ENCODE measurements at places on chromosomes 7 and 10. TPM values are rescaled to one million over a fixed set of nuclear protein-coding genes. Genes with fewer than 3 reads are reported as not detected.

SPDYE1 gene
- not detected for total RNA-seq

MCU gene
- total RNA-seq = 51.6 TPM

GRCh38 chr10:103086261-103086660, 106.8 kb downstream of the NT5C2 start:
- DNase-seq = no peak

- DNase-seq = no peak
These were observed 3.9 kb upstream of the ITGB1 start for GRCh38 chr10:32961895-32962369.

GRCh38 chr7:22757338-22757994, 30.5 kb downstream of the IL6 start:
- no peak for DNase-seq

TMEM176B gene
- total RNA-seq = 1.2 TPM

DNA sequence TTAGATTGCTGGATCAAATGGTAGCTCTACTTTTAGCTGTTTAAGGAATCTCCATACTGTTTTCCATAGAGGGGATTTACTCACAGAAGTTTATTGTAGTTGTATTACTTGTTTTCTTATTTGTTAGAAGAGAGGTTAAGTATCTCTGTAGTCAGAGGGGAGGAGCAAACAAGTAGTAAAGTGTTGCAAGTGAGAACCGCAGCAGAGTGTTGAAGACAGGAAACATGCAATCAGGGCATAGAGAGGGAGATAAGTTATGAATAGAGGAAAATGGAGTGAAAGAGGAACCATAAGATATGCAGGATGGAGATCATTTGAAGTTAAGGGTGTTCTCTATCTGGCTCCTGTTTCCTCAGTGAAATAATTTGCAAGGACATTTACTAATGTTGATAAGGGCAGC, 331.4 kb upstream of the TMEM229A start:
- DNase-seq = no peak

DNA sequence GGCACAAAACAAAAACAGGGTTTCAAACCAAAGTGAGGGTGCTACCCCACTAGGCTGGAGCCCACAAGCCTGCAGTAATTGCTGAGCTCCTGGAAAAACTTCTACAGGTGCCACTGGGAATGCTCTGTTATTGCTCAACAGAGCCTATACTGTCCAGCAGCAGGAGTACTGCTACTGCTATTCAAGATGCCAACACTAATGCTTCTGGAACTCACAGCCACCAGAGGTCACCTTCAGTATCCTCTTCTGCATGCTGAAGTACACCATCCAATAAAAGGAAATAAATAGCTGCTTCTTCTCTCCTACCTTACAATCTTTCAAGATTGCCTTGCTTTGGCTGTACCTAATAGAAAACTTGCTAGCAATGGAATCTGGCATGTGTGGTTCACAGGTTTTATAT, 222.0 kb downstream of the LRRN3 start:
- DNase-seq = no peak

DNA sequence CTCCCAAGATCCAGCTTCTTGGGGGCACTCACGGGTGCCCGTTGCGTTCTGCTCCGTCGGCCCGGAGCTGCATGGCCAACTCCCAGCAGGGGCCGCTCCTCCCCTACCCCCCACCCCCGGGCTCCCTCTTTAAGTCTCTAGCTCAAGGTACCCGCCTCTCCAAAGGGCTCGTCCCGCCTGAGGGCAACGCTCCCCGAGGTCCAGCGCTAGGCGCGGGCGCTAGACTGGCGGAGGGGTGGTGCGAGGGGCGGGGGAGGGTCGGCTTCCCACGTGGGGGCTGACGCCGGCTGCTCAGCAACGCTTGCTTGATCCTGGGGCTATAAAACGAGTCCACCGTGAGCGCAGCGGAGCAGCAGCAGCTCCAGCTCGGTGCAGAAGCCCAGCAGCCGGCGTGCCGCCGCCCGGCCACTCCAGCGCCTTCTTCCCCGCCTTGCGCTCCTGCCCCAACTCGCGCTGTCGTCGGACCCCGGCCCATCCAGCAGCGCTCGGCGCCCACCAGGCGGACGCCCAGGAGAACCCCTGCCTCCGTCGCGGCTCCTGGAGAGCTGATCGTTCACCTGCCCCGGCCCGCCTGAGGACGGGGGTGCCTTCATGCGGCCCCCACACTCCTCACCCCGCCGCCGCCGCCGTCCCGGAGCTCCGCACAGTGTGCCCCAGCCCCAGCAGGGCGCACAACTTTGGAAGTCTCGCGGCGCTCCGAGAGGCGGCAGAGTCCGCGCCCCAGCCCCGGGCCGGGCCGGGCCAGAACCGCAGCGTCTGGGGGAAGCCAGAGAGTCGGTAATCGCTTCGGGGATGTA, at the start of gene ADRA2A:
TSS of gene ADRA2A (plus strand) at position 348 of the 797 bp plus-strand sequence. CDS start 968 bp downstream, outside the sequence.
- peak; percentile 79 for DNase-seq

DNA sequence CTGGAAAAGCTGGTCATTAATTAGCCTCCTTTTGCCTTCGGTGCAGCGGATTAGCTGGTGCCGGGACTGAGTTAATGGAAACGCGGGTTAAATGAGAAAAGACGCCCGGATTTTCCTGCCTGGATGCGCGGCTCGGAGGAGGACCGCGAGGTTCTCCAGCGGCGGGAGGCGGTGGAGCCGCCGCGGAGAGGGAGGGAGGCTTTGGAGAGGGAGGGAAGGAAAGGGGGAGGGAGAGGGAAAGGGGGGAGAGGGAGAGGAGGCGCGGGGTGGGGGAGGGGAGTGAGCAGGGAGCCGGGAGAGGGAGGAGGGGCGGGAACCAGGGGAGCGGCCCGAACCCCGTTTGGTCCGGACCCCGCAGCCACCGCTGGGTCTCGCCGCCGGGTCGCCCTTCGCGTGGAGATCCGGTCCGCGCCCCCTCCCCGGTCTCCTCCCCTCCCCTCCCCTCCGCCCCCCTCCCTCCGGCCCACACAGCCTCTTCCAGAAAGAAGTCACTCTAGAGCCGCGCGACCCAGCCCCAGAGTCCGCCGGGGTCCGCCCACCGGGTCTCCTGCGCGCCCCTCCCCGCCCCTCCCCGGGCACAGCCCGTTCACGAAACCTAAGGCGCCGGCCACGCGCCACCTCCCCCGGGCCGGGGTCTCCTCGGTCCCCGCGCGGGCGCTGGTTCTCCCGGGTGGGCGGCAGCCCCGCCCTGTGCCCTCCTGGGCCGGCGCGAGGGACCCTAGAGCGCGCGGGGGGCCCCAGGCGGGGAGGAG, 347.5 kb downstream of the DNAJB6 start:
- no peak for DNase-seq

- no peak for DNase-seq
These were observed 104.7 kb downstream of the NPSR1 start for GRCh38 chr7:34762764-34763163.

DNA sequence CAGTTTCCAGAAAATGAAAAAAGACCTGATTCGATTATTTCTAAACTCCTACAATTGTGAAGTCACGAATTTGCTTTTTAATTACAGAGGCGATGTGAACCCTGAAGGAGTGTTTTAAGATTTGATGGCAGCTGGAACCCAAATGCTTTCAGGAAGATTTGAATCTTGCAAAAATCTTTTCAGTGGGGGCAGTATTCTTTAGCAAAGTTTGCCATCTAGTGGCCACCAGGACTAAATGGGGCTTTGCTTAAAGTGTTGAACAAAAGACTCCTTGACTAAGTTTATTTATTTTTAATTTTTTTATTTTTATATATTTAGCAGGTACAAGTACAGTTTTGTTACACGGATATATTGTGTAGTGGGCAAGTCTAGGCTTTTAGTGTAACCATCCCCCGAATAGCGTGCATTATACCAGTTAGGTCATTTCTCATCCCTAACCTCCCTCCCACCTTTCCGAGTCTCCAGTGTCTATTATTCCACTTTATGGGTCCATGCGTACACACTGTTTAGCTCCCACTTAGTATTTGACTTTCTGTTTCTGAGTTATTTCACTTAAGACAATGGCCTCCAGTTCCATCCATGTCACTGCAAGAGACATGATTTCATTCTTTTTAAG, 98.8 kb downstream of the CACNB2 start:
- no peak for DNase-seq

COBL gene
- total RNA-seq = 36.5 TPM

ADIRF gene
- not detected for total RNA-seq

- DNase-seq = no peak
These were observed 967 bp downstream of the ELFN1 start for GRCh38 chr7:1670894-1671593.

GRCh38 chr10:21336476-21337170, 188.9 kb downstream of the SKIDA1 start:
- peak; percentile 56 for DNase-seq

ABCC2 gene
- total RNA-seq = 0.42 TPM

PPIF gene
- 70.2 TPM for total RNA-seq

- DNase-seq = no peak
These were observed 10.5 kb upstream of the LAMB4 start for GRCh38 chr7:108140671-108141070.

GRCh38 chr10:48658243-48658974, 26.3 kb upstream of the WDFY4 start:
- DNase-seq = peak; percentile 49

GRCh38 chr7:18570890-18571478, 75.4 kb downstream of the HDAC9 start:
- no peak for DNase-seq

DNA sequence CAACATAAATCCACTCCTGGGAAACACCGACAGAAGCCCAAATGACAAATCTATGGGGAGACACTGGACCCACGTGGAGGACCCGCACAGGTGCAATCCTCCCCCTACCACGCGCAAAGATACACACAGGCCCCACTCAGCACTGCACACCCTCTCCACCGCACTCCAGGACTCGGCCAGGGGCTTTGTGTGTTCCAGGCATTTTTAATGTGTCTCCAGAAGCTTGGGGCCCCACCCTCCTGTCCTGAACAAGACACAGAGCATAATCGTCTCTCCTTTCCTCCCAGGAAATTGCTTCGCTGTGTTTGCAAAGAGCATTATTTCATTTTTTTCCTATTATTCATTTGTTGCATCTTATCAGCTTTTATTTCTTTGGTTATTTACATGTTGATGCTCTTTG, 82.8 kb downstream of the GLI3 start:
- no peak for DNase-seq

DNA sequence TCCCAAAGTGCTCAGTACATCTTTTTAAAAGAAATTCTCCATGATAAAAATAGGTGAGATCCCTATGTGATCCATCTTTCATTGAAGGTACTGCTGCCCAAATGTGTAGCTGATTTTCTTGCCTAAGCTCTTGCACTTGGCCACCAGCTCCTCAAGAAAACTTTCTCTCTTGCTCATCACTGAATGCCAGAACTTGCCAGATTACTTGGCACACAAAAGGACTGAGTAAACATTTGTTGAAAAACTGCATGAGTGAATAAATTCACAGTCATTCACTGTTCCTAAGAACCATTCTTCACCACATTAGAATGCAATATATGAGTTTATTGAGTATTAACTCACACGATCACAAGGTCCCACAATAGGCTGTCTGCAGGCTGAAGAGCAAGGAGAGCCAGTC, 99.9 kb downstream of the TRIL start:
- DNase-seq = no peak

DNA sequence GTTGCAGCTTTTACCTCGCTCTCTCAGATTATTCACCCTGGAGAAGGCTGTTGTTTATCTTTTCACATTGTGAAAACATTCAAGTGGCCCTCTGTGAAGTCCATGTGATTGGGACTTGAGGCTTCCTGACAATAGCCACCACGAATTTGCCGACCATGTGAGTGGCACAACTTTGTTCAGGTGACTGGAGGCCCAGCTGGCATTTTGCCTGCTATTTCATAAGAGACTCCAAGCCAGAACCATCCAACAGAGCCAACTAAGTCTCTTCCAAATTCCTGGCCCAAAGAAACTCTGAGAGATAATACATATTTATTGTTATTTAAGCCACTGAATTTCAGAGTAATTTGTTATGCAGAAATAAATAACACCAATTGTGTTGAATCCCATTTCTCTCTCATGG, 38.2 kb upstream of the CCSER2 start:
- no peak for DNase-seq

EN2 gene
- not detected for total RNA-seq

TAS2R5 gene
- 1.5 TPM for total RNA-seq

DNA sequence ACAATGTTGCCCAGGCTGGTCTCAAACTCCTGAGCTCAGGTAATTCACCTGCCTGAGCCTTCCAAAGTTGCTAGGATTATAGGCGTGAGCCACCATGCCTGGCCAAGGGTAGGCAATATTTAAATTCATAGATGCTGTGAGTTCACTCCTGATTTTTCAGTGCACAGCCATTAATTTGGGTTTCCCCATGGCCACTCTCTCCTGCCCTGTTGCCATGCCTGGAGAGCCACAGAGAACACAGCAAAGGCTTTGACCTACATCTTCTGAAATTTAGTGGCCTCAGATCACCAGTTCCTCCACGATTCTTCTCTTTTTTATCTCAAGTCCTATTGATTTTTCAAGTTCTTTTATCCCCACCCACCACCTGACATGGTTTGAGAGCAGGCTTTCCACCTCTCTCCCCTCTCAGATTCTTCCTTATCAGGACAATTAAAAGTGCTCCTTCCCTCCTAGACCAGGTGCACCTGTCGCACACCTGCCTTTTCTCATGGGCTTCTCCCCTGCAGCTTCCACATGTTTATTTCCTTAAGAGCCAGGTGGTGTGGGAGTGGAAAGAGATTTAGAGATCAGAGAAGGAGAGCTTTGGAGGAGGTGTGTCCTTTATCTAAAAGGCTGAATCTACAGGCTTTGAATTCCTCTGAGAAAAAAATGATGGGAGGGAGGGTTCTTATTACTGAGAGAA, 123.8 kb downstream of the ADRA2A start:
- no peak for DNase-seq

DNA sequence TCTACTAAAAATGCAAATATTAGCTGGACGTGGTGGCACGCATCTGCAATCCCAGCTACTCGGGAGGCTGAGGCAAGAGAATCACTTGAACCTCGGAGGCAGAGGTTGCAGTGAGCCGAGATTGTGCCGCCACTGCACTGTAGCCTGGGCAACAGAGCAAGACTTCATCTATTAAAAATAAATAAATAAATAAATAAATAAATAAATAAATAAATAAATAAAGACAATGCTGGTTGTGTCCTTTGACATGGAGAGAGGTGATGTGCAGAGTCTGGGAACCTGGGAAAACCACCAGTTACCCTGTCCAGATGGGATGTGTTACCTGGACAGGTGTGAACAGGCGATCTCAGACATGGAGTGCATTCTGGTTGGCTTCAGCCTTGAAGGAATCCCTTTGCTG, 102.5 kb downstream of the COBL start:
- no peak for DNase-seq

MRC1 gene
- 0.11 TPM for total RNA-seq

- DNase-seq = no peak
These were observed 30.4 kb upstream of the DDC start for GRCh38 chr7:50595491-50596102.

GRCh38 chr7:51198654-51199053, 118.0 kb downstream of the COBL start:
- DNase-seq = no peak

NFKB2 gene
- total RNA-seq = 20.4 TPM

GRCh38 chr7:136914016-136914415, 45.6 kb downstream of the CHRM2 start:
- no peak for DNase-seq

MACROH2A2 gene
- 7.8 TPM for total RNA-seq

HKDC1 gene
- 0.78 TPM for total RNA-seq

SLC39A12 gene
- not detected for total RNA-seq

TCAF1 gene
- total RNA-seq = 30.7 TPM

- DNase-seq = no peak
These were observed 81.5 kb downstream of the LYZL1 start for GRCh38 chr10:29370097-29371092.
